ENCODE measurements at places on chromosomes 7 and 10. TPM values are rescaled to one million over a fixed set of nuclear protein-coding genes. Genes with fewer than 3 reads are reported as not detected.

ABCB1 gene
- 17.0 TPM for polyA plus RNA-seq

AQP1 gene
- not detected for polyA plus RNA-seq

CYP17A1 gene
- polyA plus RNA-seq: not detected

TRIM24 gene
- 6.1 TPM for polyA plus RNA-seq

TMEM270 gene
- not detected for polyA plus RNA-seq

PIK3AP1 gene
- 247 TPM for polyA plus RNA-seq

DGKB gene
- polyA plus RNA-seq: not detected

SSC4D gene
- polyA plus RNA-seq: not detected

MYH16 gene
- polyA plus RNA-seq: not detected

CNPY1 gene
- not detected for polyA plus RNA-seq

CTAGE4 gene
- not detected for polyA plus RNA-seq

VAX1 gene
- not detected for polyA plus RNA-seq

PLXNA4 gene
- polyA plus RNA-seq: not detected

COL28A1 gene
- not detected for polyA plus RNA-seq

DNAJC12 gene
- not detected for polyA plus RNA-seq

FRA10AC1 gene
- polyA plus RNA-seq: 7.3 TPM

NXPH1 gene
- not detected for polyA plus RNA-seq

VPS37D gene
- 0.23 TPM for polyA plus RNA-seq

THSD7A gene
- polyA plus RNA-seq: not detected

ZP3 gene
- 0.29 TPM for polyA plus RNA-seq

ACTR3C gene
- 7.6 TPM for polyA plus RNA-seq

MLXIPL gene
- polyA plus RNA-seq: not detected

RNF133 gene
- polyA plus RNA-seq: not detected

SYT15B gene
- polyA plus RNA-seq: not detected

ITIH5 gene
- polyA plus RNA-seq: not detected

WDR86 gene
- polyA plus RNA-seq: 1.4 TPM

DEPP1 gene
- not detected for polyA plus RNA-seq

UPK3BL2 gene
- polyA plus RNA-seq: 1.9 TPM

C7orf57 gene
- polyA plus RNA-seq: not detected
